Activated CD4-positive, alpha-beta T cell treated with anti-CD3 and anti-CD28 coated beads for 1 hour (primary cell): ENCODE measurements at places on chromosomes 7 and 10.

DNA sequence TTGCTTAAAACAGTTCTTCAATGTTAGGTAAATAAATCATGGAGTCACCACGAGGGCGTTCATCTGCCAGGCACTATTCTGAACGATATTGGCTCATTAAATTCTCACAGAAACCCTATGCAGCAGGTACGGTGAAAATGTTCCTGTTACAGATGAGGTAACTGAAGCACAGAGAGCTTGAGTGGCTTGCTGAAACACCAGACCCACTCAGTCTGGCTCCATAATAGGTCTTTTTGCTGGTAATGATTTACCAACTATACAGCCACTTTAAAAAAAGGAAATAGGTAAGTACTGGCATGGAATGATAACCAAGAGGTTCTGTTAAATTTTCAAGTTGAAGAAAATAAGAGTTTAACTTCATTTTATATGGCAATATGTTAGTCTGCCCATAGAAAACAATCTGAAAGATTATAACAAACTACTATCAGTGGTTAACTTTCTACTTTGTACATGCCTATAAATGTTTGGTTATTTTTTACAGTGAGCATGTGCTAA, 1.3 kb upstream of the TM9SF3 start:
- DNase-seq = no peak

- DNase-seq = no peak
Measured at GRCh38 chr10:73209705-73210104, 37.4 kb downstream of the DNAJC9 start.

DNA sequence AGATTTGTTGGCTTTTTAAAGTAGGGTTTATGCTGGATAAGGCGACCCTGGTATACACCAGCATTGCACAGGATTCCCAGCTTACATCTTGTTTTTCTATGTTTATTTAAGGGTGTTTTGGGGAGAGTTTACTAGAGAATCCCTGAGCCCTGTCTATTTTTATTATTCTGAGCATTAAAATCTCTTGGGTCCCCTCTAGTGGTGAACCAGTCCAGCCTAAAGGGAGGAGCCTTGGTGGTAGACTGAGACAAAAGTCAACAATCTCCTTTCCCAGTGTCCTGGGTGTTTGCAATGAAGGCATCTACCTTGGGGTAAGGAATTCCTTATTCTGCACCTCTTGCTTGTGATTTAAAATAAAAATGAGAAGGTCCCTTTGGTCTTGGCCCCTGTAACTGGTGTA, 38.2 kb downstream of the ANTXRL start:
- DNase-seq = no peak

GRCh38 chr10:35140126-35140525, 13.5 kb downstream of the CREM start:
- DNase-seq = no peak

DNA sequence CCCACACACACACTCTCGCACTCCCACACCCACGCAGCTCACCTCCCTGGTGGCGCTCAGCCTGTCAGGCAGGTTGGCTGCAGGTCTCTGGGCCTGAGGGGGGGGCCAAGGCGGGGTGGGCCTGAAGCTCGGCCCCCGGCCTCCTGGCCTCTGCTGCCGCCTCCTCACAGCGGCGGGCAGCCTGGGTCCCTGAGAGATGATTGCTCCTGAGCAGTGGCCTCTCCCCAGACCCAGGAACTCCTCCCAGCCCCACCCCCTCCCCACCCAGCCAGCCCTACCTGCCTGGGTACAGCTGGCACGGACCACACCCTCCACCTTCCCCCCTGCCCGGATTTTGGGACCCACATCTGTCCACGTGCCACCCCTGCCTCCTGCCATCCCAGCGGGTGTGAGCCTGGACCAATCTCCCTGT, 4.6 kb upstream of the TMEM184A start:
- no peak for DNase-seq

GRCh38 chr7:155521743-155522398, 24.5 kb downstream of the CNPY1 start:
- no peak for DNase-seq

DNA sequence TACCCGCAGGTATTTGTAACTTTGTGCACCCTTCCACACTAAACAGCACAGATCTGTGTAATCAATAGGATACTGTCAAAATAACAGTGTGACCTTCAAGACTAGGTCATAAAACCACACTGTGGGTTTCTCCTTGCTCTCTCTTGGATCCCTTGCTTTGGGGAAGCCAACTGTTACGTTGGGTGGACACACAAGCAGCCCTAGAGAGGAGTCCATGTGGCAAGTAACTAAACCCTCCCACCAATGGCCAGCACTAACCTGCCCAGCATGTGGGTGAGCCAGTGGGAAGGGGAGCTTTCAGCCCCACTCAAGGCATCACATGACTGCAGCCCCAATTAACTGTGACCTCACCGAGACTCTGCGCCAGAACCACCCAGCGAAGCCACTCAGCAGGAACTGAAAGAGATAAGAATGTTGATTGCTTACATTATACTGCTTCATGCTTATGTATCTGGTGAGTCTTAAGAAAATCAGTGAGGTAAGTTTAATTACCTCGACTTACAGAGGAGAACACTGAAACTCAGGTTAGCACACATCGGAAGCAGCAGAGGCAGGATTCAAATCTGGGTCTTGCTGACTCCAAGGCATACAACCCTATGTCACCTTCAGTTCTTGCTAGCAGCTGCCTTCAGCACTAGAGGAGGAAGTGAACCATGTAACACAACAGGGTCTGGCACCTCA, 9.4 kb upstream of the ZC3HAV1 start:
- no peak for DNase-seq

DNA sequence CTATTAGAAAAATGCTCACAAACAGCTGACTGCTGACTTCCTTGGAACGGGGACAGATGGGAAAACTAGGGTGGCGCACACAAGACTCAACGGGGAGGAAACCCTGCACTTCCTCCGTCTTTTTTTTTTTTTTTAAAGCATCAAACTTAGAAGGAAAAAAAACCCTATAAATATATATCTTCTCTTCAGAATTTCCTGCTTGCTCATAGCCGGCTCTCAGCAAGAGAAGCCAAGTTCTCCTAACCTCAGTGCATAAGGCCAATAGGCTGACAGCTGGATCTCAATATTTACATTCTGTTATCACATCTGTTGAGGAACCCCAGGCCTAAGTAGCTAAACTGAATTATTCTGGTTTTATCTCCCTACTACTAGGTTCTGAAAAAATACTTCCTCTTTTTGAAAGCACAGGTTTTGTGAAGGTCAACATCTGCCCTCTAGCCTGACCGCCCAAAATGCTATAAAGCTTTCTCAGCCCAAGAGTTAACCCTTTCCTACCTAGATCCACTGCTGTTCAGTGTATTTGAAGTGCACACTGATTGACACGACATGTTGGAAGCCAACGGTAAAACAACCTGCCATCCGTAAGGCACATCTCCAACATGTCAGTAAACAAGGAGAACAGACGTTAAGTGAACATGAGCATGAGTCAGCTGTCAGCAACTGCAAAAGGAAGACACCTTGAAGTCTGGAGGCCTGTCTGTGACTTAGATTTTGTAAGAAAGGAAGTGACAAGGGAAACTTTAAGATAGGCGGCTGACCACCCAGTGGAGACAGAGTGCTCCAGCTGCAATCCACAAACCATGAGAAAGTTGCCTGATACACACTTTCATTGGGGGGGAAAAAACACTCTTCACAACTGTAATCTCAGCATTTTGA, 83.8 kb downstream of the EBLN1 start:
- DNase-seq = no peak

GRCh38 chr10:119447823-119448546, 94.5 kb downstream of the RGS10 start:
- no peak for DNase-seq

- no peak for DNase-seq
Measured at GRCh38 chr7:28390426-28390825, 21.9 kb upstream of the CREB5 start.

DNA sequence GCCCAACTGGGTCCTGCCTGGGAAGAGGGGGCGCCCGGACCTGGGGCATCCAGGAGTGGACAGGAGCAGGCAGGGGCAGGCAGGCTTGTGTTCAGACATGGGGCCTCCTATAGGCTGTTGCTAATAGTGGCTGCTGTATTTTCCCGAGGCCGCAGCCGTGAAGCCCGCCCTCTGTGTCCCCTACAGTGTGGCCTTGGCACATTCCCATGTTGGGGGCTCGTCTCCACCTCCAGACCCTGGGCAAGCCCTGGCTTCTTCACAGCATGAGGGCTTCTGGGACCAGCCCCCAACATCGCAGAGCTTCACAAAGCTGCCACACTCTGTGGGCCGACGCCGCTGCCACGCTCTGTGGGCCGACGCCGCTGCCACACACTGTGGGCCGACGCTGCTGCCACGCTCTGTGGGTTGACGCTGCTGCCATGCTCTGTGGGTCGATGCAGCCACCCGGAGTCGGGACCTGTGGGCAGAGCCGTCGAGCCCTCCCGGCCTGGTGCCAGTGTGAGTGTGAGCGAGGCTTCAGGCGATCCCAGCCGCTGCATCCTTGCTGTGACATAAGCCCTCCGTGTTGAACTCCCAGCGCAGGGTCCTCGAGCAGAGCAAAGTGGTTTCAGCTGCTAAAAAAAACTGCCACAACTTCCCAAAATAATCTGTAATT, 109.0 kb downstream of the INPP5A start:
- DNase-seq = no peak

DNA sequence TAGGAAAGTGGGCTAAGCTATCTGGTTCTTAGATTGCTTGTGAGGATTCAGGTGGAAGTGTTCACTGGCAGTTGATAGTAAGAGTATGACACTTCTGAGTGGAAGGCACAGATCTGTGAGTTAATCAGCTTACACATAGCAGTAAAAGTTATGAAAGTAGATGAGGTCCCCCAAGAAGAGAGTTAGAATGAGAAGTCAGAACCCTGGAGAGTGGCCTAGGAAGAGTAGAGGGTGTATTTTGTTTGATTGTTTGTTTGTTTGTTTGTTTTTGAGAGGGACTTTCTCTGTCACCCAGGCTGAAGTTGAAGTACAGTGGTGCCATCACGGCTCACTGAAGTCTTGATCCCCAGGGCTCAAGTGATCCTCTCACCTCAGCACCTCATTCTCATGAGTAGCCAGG, 44.1 kb downstream of the SP4 start:
- DNase-seq = no peak

DNA sequence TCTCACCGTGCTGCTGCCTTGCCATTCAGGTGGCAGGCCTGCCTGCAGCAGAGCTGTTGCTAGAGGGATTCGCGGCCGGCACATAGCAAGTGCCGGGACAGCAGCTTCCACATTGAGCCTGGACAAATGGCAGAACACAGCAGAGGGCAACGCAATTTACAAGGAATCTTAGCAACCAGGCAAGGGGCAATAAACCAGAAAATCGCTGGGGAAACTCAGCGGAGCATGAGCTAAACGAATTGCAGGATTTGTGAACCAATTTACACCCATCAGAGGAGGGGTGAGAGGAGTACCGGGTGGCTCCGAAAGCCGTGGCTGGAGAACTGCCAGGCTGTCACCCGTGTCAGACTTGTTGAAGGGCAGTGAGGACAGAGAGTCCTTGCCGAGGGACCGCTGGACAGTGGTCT, 58.6 kb upstream of the LOXL4 start:
- no peak for DNase-seq
